Neuronal stem cell (in vitro differentiated cells): ENCODE measurements at places on chromosomes 13 and 19.
A peak's percentile ranks its signal among the peaks of the same experiment; 100 is the strongest.

- DNase-seq, result no peak
Measured at GRCh38 chr13:30925429-30925828, 7.0 kb upstream of the TEX26 start.

- no peak for DNase-seq
Measured at GRCh38 chr13:110102053-110102452, 204.9 kb downstream of the COL4A1 start.

DNA sequence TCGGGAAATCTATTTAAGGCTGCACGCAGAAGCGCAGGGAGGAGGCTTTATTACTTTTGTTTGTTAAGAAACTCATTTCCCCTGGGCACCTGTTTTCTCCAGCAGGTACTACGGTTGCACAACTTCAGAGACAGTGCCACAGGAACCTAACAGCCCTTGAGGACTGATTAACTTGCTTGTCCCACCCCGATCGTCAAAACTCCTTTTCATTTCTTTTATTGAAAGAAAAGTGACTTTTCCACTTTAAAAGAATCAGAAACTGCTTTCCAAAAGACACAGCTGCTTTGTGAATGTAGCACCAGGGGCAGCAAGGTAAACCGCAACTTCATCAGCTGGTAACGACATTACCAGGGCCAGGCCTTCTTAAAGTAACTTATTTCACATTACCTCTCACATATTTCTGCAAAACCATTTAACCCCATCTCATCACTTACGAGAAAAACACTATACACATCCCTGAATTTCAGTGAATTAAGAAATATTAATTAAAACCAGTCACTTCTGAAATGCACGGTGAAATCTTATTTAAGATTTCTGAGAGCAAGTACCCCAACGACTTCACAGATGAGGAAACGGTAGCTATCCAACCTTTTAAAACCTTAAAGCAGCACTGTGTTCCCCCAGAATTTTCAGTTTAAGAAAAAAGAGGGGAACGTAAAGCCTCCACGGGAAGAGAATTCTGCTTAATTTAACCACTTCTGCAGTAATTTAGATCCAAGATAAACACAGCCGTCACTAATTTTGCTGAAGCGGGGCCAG lies 1.4 kb downstream of the ANKRD10 start:
- no peak for DNase-seq

DNA sequence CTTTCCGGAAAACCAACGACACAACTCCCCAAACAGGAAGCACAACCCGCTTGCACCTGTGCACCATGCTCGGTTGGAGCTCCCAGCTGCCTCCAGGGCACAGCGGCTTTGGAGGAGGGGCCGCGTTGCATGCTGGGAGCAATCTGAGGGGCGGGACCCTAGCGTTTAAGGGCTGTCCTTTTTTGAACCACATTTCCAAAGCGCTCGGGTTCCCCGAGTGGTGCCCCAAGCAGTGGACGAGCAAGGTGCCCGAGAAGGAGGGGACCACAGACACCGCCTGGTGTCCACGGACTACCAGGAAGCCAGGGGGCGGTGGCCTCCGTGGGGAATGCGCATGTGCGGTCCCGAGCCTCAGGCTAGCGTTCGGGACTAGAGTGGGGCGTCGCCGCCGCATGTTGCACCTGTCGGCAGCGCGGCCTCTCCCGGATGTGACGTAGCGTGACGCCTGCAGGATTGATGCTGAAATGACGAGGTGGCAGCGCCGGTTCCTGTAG lies 11.9 kb upstream of the ZNF57 start:
- DNase-seq, result no peak

DNA sequence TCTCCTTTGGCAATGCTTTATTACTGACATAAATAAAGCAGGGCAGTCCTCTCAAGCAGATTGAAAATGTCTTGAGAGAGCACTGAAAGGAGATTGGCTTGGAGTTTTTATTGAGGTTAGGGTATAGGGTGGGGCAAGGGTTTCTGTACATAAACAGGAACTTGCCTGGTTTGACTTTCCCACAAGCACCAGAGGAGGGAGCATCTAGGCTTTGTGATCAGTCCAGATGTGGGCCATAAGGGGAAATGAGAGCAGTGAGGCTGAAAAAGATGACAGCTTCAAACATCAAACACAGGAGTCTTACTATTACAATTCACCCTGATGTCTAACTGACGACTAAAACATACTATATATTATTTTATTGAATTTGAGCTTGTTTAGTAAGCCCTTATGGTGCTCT lies 260.9 kb downstream of the MTUS2 start:
- DNase-seq, result no peak

DNA sequence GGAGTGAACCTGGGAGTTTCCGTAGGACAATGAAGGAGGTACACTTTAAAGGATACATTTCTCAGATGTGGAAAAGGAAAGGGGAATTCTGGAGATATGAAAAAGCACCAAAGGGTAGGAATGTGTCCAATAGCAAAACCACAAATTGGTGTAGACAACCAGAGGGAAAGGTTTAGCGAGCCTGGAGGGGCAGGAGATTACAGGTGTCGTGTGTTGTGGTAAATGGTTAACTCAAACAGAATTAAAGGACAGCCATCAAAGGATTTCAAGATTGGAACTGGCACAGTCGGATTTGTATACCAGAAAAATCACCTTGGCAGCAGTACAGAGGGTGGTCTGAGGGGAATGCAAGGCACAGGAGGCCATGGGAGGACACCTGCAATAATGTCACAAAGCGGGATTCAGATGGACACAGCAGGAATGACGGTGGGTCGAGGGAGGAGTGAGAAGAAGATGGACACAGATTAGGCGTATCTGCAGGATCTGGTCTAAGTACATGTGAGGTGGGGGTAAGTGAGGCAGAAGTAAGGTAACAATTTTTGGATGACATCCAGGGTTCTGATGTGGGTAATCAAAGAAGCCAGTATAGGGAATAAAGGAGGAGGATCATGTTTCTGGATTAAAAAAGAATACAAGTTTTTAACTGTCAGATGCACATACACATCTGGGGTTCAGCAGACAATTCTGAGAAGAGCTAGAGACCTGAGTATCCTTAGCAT lies 361.6 kb downstream of the KLF12 start:
- DNase-seq, result no peak

- no peak for DNase-seq
Measured at GRCh38 chr19:14342809-14343208, 38.4 kb upstream of the ADGRE5 start.

- no peak for DNase-seq
Measured at GRCh38 chr19:41480336-41480735, 37.4 kb downstream of the ERICH4 start.

GRCh38 chr19:53916004-53916403 lies 6.9 kb downstream of the CACNG7 start:
- DNase-seq, result no peak

- DNase-seq, result no peak
Measured at GRCh38 chr13:36357692-36358091, 11.5 kb upstream of the SPART start.

- DNase-seq, result no peak
Measured at GRCh38 chr13:46605825-46606554, 53.0 kb downstream of the LRCH1 start.

- DNase-seq, result no peak
Measured at GRCh38 chr13:65154661-65155447, 2075.3 kb downstream of the PCDH9 start.

GRCh38 chr19:16325641-16326400 lies 1.2 kb downstream of the KLF2 start:
- peak; percentile 51 for DNase-seq

DNA sequence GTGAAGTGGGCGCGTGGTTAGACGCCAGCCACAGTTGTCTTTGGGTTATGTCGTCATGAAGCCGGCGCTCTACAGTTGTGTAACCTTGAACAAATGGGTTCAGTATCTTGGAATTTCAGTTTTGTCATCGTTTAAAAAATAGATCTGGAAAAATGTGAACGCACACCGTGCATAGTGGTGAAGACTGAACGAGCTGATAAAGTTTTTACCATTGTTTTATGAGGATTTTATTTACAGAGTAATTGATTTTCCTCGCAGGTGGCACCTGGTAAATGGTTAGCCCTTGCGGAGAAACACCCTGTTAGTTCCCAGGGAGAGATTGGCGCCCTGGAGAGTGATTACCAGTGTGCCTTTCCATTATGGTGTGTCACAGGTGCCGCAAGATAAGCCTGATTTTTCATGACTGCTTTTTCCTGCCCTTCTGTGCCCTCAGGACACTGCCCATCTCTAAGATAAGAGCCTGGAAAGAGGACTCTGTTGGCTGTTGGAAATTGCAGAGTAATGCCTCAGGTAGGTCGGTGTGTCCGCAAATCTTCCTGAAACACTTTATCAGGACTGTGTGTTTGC lies 577 bp downstream of the ZNF181 start:
- DNase-seq, result no peak
